ENCODE measurements at places on chromosomes 1 and 21.

DNA sequence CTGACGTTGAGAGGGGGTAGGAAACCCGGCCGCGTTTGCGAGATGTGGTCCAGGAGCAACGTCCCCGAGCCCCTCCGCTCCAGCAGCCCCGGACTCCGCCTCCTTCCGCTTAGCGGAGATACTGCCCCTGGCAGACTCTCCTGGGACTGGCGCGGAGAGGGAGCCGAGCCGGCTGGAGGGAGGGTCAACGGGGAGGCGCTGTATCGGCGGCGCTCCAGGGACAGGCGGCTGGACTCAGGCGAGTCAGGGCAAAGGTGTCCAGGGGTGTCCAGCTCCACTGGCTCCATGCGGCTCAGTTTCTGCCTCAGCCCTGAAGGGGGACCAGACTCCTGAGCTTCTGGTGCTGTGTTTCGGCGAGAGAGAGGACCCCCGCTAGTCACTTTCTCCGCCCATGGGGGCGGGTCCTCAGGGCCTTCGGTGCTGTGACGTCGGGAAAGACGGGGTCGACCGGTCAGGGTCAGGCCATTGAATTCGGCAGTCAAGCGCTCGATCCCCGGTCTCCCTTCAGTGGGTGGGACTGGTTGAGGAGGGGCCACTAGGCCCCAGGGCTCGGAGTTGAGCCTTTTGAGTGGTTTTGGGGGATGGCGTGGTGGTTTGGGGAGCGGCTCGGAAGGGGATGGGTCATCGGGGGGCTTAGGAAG lies 2.8 kb upstream of the LIX1L start:
- peak; percentile 72 for DNase-seq

DNA sequence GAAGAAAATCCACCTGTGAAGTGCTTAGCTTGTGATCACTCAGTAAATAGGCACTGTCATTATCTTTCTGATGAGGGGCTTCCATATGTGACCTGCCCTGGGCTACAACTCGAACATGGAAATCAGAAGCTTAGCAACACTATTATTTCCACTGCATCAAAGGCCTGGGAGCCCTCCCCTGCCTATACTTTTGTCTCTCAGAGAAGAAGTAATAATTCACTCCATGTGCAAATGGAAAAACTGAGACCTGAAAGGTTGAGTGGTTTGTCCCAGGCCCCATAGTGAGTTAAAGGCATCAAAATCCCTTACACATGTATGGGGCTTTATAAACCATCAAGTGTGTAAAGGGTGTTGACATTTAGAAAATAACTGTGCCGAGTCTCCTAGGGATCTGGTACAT lies 20.9 kb downstream of the SOX13 start:
- no peak for DNase-seq

DNA sequence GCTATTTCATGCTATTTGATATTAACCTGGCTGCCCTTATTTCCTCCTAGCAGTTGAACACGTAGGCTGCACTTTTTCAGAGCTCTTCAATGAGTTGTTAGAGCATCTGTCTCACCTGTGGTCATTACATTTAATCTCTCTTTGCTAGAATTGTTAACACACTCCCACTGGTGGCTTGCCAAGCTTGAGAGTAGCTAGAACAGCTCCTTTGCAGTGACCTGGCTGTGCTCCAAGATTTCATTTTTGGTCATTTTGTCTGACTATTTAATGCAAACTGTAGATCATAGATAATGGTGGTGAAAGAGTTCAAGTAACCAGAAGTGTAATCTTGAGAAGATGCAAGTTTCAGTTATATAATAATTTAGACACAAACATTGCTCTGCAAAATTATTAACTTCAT lies 105.6 kb downstream of the LRRC7 start:
- no peak for DNase-seq

DNA sequence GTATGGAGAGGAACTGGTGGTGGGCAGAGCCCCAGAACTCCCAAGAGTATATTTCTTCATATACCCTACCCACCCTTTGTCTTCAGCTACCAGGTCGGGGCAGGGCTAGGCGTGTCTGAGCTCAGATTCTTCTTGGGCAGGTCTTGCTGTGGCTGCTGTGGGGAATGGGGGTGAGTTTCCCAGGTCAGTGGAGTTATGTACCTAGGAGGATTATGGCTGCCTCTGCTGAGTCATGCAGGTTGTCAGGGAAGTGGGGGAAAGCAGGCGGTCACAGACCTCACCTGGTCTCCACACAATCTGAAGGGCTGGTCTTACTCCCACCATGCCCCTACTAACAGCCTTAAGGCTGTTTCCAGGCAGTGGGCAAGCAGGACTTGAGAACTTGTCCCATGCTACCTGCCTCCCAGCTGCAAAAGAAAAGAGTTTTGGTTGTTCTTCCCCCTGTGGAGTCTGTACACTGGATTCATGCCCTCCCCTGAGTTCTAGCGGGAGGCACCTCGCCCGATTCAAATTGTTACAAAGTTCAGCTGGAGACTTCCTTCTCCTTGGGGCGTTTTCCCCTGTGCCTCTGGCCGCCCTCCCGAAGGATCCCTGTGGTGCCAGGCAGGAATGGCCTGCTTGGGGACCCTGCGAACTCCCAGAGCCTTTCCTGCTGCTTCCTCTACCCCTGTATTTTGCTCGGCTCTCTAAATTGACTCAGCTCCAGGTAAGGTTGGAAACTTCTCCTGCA lies 58.6 kb downstream of the NPHS2 start:
- DNase-seq, result peak; percentile 53

DNA sequence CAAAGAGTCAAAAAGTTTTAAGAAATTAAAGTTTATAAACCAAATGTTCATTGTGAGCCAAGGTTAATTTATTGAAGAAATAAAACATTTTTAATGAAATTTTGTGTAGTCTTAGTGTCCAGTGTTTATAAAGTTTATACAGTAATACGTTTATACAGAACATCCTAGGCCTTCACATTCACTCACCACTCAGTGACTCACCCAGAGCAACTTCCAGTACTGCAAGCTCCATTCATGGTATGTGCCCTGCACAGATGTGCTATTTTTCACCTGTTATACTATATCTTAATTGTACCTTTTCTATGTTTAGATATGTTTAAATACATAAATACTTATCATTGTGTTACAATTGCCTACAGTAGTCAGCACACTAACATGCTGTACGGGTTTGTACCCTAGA lies 33.6 kb downstream of the TYW3 start:
- no peak for DNase-seq

- no peak for DNase-seq
Measured at GRCh38 chr1:116279715-116280114, 93.3 kb upstream of the ATP1A1 start.

DNA sequence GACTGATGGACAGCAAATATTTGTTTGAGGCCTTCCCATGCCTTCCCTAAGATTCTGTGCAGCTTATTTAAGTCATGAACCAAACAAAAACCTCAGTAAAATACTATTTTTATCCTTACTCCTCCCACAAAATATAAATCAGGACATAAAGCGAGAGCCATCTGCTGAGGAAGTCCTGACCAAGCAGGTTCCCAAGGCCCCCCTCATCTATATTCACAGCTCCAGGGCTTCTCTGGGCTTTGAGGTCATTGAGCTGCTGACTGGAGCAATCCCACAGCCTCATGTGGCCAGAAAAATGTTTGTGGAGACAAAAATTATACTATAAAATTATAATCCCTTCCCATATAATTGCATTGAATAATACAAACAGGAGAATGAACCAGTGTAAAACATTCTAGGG lies 846.2 kb downstream of the ADGRL2 start:
- DNase-seq, result no peak
